NCI-H1048 (cell line): ENCODE measurements at places on chromosomes 2 and 18.
A peak's percentile ranks its signal among the peaks of the same experiment; 100 is the strongest.

DNA sequence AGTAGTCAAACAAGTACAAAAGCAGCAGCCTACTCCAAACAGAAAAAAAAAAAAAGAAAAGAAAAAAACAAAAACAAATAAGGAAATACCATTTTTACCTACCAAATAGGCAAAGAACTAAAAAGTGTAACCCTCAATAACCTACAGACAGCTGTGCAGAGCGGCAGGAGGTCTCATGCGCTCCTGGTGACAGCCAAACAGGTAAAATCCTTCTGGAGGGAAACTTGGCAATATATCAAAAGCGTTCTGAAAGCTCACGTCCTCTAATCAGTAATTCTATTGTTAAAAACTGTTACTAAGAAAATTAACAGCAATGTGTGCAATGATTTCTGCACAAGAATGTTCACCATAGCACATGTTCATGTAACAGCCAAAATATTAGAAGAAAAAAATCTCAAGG lies 105.6 kb downstream of the AFF3 start:
- no peak for DNase-seq

DNA sequence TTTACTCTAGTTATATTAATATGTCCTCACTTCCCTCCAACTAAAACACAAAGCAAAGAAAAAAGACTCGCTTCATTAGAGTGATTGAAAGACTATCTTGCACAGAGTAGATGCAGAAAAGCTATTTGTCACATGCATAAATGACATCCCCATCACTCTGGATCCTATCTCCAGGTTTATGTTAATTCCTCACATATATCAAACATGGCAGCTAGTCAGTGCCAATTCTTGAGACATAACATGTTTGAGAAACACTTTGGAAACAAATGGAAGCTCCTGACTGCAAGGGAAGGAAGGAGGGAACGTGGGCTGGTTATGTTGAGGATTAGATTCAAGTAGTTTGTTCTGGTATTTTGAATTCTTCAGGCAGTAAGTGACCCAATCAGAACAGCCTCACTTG lies 89.8 kb upstream of the BCL2L11 start:
- no peak for DNase-seq

DNA sequence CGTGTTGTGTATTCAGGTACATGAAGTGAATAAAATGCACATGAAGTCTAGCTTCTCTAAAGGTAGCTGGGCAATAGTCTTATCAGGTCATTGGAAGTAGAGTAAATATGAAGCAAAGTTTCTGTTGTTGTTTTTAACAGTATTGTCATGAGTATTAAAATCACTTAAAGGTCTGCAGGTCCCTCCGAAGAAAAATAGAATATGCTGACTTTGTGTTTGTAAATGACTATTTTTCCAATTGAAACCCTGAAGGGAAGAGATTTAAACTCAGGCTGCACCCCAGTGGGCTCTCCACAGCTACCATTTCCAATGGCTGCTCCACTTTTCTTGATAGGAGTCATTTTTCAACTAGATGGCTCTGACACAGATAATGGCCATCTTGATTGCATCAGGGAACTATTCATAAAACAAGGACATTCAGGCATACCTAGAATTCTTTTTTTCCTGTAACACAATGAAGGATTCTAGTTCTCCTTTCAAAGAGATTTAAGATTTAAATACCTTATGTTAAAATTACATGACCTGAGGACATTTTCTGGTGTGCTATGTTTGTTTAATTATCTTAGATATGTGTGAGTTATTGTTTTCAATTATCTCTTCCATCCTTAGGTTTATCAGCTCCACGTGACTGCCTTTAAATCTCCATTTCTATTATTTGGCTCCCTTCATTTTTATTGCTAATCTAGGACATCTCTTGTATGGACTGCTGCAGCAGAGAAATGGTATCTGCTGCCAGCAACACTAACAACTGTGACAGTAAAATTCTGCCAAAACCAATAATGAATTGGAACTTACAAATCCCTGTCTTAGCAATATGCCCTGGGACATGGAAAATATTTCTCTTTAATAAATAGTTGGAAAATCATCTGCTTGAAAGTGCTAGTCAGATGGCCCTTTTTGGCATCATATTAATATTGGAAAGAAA lies 149.2 kb upstream of the NOSTRIN start:
- peak; percentile 38 for DNase-seq

DNA sequence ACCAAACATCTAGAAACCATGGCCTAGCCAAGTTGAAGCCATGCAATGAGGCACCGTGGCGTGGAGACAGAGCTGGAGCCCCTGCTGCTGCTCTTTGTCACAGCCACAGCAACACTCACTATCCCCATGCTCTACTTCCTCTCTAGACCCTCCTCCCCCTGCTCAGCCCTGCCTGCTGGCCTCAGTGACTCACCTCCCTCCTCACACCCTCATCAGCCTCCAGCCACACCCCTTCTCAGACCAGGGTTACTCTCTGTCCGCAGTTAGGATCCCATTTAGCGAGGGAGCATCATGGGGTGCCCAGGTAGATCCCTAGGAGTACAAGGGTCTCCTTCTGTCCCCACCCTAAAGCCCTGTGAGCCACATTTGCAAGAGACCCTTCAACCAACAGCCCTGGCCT lies 25.4 kb upstream of the SOX11 start:
- no peak for DNase-seq

DNA sequence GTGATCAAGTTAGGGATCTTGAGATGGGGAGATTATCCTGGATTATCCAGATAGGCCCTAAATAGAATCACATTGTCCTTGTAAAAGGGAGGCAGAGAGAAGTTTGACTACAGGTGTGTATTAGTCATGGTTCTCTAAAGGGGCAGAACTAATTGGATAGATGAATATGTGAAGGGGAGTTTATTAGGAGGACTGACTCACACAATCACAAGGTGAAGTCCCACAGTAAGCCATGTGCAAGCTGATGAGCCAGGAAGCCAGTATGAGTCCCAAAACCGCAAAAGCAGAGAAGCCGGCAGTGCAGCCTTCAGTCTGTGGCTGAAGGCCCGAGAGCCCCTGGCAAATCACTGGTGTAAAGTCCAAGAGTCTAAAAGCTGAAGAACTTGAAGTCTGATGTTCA lies 275.8 kb downstream of the KCNS3 start:
- no peak for DNase-seq

DNA sequence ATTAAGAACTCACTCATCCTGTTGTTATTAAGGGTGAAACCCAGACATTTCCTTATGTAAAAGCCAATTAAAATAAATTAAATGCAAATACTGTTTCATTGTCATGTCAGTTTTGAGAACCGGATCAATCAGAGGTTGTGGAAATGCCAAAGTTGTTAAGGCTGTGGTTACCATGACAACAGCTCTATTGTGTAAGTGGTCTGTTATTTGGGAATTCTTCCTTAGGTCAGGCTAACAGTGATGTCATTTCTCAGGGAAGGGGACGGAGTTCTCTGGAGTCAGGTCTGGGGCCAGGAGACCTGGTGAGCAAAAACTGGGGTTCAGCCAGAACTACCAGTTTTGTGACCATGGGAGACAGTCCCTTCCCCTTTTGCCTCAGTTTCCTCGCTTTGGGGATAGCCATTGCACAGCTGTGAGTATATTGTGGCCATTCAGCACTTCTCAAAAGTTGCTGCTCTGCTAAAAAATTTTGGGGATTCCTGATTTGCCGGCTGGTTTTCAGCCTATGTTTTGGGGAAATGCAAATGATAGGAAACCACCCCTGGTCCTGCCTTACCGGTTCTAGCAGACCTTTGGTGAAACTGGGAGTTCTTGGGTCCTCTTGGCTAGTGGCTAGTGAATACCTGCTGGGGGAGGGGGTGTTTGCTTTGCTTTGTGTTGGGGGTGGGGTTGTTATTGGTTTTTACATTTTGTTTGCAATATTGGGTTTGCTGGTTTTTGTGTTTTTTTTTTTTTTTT lies 21.6 kb downstream of the HPCAL1 start:
- DNase-seq = no peak

DNA sequence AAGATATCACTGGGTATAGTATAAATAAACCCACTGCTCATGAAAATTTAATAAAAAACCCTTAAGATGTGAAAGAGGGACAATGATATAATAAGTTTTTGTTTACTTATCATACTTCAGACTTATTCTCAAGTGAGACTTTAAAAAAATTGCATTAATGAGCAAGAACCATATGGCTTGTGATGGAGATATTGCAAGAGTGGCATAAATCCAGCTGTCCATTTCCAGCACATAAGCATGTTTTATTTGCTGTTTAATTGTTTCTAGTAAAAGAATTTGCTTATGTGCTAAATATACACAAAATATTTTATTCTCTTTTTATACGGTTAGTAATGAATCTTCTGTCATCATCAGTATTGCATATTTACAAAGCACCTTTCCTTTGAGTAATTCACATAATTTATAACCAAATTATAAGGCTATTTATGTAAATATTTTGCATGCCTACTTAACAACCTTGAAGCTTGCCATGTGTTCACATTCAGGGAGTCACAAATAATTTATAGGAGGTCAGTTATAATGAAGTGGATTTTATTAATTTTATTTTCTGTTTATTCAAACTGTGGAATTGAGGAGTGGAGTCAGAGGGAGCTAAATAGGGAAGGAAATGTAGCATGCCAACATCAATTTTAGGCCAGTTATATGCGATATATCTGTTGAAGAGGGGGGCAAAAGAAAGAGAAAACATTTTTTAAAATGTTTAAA lies 318.5 kb upstream of the CWC22 start:
- no peak for DNase-seq

- no peak for DNase-seq
Observed at GRCh38 chr2:229818230-229818629, 103.6 kb downstream of the TRIP12 start.

GRCh38 chr2:19607400-19607799 lies 249.0 kb upstream of the OSR1 start:
- DNase-seq = no peak

- no peak for DNase-seq
Observed at GRCh38 chr2:100073110-100073509, 69.3 kb downstream of the AFF3 start.

DNA sequence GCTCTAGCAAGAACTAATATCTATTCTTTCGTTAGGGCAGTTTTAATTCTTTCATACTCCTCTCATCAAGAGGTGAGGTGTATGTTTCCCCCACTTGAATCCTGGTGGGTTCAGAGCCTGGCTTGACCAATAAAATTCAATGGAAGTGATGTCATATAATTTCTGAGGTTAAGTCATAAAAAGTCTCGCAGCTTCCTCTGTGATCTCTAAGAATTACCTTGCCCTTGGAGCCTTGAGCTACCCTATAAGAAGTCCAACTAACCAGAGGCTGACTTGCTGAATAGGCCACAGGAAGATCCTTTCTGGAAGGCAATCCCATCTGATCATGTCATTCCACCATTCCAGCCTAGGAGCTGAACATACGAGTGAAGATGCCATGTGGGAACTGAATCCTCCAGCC lies 26.1 kb upstream of the INO80D start:
- no peak for DNase-seq

DNA sequence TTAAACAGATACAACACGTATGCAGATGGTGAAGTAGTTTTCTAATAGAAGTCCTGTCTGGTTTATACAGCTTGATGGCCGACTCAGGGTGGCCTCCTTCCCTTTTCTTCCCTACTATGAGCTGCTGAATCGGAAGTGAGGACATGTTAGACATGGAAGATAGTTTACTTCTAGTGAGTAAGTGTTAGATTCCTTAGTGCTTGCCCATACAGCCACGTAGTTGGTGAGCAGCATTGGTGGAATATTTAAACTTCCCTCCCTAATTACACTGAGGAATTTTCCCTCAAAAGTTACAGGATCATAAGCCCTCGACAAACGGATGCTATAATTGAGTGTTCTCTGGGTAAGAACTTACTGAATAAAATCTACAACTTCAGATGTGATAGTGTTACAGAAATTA lies 52.1 kb downstream of the RHBDD1 start:
- DNase-seq = no peak

GRCh38 chr2:157181234-157181633 lies 76.3 kb upstream of the GALNT5 start:
- DNase-seq = no peak
